ENCODE measurements at places on chromosomes 16 and 17.

GRCh38 chr16:4980691-4981090 lies 22.6 kb downstream of the SEC14L5 start:
- DNase-seq = no peak

- no peak for DNase-seq
Observed at GRCh38 chr17:45405250-45406086, 27.2 kb downstream of the ARHGAP27 start.

GRCh38 chr16:81138831-81139557 lies 42.8 kb upstream of the GCSH start:
- no peak for DNase-seq

DNA sequence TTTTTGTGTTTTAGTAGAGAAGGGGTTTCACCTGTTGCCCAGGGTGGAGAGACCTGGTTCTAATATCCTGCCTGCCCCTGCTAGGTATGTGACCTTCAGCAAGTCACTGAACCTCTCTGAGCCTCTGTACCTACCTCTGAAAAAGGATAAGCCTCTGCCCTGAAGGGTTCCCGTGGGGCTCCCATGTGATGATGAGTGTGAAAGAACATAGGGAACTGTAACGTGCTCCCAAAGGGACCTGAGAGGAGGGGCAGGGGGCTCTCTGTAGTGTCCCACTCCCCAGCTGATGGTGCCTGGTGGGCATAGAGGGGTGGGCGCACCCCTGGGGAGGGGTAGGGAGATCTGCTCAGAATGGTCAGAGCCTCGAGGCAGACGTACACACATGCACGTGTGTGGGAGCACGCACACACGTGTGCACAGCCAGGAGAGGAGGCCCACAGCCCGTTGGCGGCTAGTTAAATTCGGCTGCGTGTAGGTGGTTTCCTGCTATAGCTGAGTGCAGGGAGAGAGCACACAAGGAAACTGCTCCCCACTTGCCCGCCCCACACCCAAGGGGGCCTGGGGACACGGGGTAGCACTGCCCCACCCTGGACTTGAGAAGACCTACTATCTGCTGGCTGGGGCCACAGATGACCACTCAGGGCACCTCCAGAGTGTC lies 6.7 kb downstream of the KCNH4 start:
- no peak for DNase-seq

- DNase-seq = no peak
Observed at GRCh38 chr17:63267846-63268245, 178.3 kb downstream of the CYB561 start.

GRCh38 chr17:42527932-42528331 lies 8.1 kb upstream of the NAGLU start:
- DNase-seq = no peak

DNA sequence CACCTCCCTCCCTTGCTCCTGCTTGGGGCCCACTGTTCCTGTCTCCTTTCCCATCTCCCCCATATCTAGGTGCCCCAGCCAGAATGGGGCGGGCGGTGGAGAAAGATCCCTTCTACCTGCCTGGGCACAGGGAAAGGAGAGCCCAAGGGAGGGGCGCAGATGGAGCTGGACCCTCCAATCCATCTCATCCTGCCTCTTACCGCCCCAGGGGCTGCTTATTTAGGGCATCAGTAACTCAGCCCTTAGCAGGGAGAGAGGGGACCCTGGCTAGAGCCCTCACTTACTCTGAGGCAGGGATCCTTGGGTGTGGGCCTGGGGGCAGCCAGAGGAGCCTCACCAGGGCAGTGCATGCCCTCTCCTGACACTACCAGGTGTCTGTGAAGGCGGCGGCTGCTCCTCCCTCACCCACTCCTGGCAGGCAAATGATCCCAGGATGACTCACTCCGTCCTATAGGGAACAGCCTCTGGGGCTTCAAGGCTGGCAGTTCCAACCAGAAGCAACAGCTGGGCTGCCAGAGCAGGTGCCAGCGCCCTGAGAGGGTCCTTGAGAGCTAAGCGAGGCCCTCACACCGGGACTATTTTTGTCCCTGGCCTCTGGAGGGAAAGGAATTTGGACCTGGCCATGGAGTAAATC lies 16.3 kb upstream of the BCAR1 start:
- DNase-seq = no peak

DNA sequence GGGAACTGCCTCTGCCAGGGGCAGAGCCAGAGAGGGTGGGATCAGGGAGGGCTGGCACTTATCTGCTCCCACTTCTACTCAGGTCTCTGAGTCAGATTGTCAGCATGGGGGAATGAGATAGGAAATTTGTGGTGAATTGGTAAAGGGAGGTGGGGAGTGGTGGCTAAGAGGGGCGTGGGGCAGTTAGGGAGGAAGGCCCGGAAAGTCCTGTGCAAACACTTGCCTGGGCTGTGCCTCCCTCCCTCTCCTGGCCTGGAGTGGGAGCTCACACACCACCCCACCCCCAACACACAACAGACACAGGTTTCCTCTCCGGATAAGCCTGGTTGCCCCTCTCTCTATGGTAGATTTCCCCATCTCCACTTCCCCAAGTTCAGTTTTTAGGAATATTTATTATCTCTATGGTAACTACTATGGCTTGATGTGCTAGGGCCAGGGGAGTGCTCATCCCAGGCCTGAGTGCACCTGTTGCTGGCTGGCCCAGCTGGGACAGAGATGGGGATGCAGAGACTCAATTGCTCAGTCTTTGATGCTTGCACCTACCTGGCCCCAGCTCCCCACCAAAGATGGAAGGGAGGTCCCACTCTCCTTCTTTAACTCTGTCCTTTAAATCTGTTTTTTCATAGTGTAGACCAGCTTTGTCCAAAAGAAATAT lies 2.7 kb downstream of the SPNS2 start:
- DNase-seq = no peak

DNA sequence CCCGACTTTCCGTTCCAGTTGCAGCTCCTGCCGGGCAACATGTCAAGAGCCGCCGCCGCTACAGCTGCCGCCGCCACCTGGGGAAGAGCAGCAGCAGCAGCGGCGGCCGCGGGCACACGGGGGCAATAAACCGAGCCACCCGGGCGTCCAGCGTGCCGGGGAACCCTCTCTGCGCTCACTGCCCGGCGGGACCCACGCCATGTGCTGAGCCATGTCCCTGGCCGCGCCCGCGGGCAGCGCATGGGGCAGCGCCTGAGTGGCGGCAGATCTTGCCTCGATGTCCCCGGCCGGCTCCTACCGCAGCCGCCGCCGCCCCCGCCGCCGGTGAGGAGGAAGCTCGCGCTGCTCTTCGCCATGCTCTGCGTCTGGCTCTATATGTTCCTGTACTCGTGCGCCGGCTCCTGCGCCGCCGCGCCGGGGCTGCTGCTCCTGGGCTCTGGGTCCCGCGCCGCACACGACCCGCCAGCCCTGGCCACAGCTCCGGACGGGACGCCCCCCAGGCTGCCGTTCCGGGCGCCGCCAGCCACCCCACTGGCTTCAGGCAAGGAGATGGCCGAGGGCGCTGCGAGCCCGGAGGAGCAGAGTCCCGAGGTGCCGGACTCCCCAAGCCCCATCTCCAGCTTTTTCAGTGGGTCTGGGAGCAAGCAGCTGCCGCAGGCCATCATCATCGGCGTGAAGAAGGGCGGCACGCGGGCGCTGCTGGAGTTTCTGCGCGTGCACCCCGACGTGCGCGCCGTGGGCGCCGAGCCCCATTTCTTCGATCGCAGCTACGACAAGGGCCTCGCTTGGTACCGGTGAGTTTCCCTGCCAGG lies 604 bp downstream of the HS3ST3B1 start:
- DNase-seq = no peak

DNA sequence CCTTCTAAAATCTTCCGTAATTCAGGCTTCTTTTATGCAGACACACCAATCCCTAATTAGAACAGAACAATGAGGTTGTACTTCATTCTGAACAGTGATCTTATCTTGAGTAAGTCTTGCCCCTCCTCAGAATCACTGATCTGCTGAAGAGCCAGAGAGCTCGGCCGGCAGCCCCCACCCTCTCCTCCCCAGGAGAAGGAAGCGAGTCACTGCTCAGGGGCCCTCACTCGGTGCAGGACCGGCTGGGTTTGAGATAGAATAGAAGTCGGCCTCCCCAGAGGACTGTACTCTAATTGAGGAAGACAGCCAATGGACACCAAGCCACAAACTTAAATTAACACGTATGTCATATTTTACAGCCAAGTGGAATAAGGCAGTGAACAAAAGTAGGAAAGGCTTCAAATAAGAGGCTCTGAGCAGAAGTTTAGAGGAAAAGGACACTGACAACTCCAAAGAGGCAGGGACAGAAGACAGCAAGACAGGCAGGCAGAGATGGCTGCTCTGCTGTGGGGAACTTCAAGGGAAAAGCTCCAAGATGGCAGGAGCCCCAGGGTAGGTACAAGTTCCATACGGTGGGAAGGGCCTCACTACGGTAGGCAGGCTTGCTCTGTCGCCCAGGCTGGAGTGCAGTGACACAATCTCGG lies 18.6 kb downstream of the CREBBP start:
- DNase-seq = no peak

DNA sequence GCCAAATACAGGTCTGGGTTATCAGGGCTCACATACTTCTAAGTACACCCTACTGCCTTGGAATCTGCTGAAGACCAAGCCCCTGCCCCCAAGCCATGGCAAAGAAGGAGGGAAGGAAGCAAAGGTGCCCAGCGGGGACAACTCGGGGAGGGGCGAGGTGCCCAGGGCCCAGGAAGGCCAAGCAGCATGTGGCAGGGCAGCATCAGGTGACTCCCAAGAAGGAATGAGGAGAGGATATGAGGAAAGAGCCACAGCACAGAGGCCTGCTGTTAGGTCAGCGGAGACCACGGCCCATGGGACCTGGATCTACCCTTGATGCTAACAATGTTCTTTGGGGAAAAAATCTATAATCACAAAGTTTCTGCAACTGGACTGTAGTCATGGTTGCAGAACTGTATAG lies 142.6 kb upstream of the CRHR1 start:
- no peak for DNase-seq

GRCh38 chr16:2450535-2450934 lies 9.4 kb upstream of the TEDC2 start:
- no peak for DNase-seq

DNA sequence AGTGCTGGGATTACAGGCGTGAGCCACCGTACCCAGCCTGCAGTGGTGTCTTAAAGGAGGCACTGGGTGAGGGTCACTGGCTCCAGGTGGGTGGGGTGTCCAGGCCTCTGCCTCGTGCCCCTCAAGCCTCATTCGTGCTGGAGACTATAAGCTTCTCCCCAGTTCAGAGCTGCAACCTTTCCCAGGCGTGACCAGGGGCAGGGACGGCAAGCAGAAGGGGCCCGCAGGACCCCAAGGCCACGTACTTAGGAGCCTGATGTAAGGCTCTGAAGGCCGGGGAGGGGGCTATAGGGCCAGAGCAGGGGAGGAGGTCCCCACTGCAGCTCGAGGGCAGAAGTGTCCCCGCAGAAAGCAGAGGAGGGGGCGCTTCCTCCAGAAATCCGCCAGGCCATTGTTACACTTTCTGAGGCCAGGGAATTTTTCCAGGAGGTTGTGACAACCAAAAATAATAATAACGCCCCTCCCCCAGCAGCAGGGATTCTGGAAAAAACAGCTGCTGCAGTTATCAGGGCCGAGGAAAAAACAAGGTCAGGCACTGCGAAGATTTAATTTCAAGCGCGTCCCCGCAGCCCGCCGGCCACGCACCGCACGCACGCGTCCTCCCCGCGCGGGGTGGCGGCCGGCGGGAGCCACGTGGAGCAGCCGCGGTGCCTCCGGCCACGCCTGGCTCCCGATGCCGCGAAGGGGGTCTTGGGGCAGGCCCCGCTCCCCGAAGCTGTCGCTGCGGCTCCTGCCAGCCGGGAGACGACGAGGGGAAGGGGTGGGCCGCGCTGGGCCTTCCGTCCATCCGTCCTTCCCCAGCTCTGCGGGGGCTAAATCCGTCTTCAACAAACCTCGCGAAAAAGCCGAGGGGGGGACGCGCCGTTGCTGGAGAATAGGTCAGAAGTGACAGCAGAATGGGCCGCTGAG lies 45.8 kb upstream of the SLC38A10 start:
- DNase-seq = no peak

- DNase-seq = no peak
Observed at GRCh38 chr17:73693071-73693470, 48.8 kb upstream of the SDK2 start.

DNA sequence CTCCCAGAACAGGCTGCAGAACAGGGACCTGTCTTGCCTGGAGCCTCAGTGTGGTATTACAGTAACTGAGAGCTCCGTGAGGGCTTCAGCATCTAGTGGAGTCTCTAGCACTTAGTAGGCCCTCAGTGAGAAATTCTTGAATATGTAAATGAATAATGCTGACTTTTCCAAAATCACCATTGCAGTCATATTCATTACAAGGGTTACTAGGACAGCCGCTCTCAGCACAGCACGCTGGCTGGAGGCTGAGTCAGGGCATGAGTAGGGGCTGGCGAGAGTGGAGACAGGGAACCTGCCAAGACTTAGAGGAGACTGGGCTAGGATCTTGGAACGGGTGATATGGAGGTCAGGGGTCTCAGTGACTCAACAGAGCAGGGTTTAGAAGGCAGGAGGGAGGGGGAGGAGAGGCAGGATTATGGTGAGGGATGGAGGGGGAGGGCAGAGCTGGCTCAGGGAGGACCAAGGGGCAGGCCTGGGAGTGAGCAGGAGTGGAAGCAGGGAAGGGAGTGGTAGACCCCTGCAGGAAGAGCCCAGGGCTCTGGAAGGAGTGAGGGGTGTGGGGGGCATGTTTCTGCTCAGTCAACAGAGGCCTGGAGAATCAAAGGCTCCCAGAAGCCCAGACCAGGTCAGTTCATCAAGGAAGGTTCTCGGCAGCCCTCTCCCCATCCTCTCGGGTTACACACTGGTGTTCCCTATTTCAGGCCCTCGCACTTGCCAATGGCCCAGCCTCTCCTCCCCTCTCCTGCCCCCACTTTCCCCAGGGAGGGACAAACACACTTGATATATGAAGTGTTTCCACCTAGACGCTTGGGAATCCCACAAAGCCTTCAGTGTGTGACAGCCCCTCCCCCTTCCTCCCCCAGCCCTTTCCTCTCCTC lies 42.3 kb downstream of the FZD2 start:
- DNase-seq = peak; percentile 78

- DNase-seq = no peak
Observed at GRCh38 chr17:43772877-43773648, 5.7 kb downstream of the DUSP3 start.

- no peak for DNase-seq
Observed at GRCh38 chr16:80973991-80974390, 32.7 kb downstream of the CMC2 start.
